NCI-H1436 (cell line): ENCODE measurements at places on chromosomes 3 and 15.

- DNase-seq = peak; percentile 11
These were observed 44.7 kb downstream of the ATP11B start for GRCh38 chr3:182837855-182838454.

DNA sequence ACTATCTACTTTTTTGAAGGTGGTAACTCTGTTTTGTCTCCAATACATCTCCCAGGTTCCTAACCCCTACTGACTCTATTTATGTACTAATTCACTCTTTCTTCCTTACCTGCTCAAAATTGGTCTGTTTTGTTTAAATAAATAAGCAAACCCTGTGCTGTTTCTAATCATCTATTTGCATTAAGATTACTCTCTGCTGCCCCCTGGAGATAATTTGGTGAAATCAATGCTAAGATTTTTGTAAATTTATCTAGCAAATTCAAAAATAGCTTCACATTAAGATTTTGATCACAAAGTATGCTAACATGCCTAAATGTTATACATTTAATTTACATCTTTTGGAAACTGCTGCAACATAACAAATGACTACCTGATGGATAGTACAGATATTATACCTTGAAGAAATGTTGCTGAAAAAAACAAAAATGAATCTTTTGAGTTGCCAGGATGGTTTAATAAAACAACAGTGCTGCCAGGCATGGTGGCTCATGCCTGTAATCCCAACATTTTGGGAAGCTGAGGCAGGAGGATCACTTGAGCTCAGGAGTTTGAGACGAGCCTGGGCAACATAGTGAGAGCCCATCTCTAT is 4.4 kb upstream of the CD200R1 start:
- peak; percentile 59 for DNase-seq

DNA sequence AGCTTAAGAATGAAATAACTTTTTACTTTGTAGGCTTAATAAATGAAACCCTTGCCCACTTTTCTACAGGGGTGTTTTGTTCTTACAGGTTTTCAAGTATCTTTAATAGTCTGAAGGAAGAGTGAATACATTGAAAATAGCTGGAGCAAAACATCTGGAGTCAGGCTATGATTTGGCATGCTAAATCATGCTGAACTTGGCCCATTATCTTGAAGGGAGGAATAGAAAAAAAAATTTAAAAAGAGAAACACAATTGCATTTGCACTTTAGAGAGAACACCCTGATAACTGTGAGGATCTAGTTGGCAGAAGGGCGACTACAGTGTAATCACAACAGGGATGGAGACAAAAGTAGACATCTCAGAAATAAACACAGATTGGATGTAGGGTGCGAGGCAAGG is 1.8 kb upstream of the IQGAP1 start:
- no peak for DNase-seq

DNA sequence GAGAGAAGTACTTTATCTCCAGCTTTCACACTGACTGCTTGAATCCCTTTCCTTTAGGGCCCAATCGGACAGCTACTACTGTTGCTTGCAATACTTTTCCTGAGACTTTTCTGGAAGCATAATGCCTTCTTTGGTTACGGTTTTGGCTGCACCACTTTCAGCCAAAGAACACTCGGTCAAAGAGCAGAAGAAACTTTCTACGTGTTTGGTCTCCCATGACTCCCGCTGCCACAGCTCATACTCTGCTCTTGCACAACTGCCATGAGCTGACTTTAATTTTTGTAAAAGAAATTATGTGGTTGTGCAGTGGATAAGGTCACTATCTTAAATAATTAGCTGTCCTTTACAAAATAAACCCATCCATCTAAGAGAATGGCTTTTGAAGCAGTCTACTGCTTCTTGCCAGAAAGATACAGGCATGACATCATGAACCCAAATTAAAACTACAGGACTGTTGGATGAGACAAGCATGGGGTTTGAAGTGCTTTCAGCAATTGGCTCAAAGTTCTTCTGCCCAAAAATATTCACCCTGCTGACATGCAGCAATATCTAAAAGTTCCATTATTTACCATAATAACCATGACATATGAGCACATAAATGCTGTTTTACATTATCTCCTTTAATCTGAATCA is 42.0 kb downstream of the PROS1 start:
- DNase-seq = no peak

DNA sequence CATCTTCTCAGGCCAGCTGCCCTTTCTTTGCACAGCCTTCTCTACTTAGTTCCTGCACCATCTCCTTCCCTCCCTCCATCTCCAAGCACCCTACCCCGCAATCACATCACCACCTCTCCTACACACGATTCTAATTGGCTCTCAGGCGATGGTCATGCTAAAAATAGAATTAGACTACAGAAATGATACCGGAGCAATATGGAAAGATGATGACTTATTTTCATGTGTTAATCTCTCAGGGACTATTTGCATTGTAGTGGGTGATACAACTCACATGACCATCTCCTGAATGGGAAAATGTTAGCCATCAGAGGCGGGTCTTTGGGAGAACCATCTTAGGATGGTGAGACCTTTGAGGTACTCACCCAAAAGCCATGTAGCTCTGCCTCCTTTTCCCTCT is 54.7 kb upstream of the PPARG start:
- no peak for DNase-seq

GRCh38 chr3:106688464-106688863 is 688.8 kb upstream of the CCDC54 start:
- DNase-seq = peak; percentile 36

GRCh38 chr3:148730676-148731075 is 33.0 kb downstream of the AGTR1 start:
- DNase-seq = no peak

- DNase-seq = no peak
These were observed 5.1 kb upstream of the DNAAF4 start for GRCh38 chr15:55513152-55513551.

- DNase-seq = no peak
These were observed at the start of gene KLHL6 for GRCh38 chr3:183555541-183556081. KLHL6 (minus strand) TSS chr3:183555706; CDS start chr3:183555653, 53 bp downstream.

GRCh38 chr3:141127344-141128125 is 76.4 kb downstream of the SPSB4 start:
- no peak for DNase-seq

DNA sequence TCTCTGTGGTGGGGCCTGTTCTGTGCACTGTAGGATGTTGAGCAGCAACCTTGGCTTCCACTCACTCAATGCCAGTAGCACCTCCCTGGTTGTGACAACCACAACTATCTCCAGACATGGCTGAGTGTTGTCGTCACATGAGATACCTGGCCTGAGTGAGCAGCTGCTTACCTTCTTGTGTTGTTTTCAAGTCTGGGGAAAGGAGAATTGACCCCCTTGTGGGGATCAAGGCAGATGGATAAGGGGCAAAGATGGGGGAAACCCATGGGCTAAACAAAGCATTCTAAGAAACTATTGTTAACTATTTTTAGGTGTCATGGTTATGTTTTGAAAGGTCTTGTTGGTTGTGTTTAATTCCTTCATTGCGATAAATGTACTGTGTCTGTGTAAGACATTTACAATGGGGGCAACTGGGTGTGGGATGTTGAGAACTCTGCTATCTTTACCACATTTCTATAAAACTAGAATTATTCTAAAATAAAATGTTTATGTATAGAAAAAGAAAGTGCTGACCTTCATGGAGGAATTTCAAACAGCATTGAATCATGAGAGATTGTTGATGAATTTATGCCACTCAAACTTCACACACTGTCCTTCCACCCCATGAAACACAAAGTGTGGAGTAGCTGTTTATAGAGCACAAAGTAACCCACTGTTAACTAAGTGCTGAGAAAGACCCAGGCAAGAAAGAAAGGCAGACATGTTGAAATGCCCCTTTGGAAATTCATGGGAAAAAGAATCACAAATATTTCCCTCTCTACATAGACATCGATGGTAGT is 48.4 kb upstream of the SPTSSB start:
- DNase-seq = no peak

DNA sequence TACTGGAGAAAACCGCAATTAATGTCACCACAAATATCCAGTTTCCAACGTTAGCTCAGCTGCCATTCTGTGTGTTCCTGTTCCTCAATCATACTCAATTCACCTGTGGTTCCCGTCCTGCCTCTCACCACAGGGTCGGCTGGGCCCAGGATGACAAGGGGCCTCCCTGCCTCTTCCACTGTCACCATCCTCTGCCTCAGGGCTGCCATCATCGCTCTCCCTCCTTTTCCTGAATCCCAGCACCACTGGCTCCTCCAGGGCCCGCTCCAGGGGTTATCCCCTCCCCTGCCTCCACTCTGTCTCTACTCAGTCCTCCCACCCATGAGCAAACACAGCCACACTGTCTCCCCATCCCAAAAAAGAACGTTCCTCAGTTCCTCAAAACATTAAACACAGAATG is 170.9 kb upstream of the NSMCE3 start:
- no peak for DNase-seq

GRCh38 chr3:73298243-73299183 is 237.1 kb downstream of the EBLN2 start:
- no peak for DNase-seq

GRCh38 chr3:47634996-47635395 is 56.3 kb upstream of the CSPG5 start:
- no peak for DNase-seq

DNA sequence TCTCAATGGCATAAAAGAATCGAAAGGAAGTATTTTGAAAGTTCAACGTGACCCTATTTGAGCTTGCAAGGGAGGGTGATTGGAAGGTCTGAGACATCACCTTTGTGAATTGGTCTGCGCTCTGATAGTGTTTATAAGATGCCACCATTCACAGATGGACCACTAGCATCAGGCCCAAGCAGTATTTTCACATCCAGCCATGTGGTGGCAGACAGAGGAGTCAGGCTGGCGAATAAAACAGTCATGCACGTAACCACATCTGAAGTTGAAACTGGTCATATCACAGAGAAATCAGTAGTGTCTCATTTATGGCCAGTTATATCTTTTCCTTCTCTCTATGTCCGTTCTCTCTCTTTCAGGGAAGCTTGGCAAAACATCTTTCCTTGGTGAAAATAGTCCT is 170.1 kb upstream of the ONECUT1 start:
- DNase-seq = no peak

GRCh38 chr15:74123131-74123429 is 7.3 kb upstream of the ISLR2 start:
- DNase-seq = peak; percentile 49

DNA sequence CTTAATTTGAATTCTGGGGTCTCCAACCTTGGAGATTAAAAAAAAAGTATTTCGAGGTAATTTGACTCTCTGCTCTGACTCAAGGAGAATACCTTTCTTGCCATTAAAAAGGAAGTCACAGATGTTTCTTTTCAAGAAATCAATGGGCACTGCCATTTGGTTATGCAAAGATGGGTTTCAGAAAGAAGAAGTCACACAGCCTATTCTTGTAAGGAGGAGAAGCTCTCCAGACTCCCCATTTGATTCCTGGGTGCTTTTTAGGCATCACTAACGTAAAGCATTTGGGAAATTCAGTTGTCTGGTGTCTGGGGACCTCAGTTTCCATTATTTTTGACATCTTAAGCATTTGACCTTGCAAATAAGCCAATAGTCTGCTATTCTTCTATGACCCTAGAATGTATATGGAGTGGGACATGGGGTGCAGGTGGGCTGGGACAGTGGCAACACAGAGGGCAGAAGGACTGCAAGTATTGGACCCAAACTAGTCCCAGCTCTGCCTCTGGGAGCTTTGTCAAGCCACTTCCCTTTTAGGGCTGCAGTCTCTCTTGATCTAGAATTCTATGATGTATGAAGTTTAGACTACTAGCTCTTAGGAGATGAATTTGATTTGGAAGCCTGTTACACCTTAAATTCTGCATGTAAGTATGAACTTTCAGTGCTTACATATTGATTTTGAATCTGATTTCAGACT is 27.8 kb downstream of the IL5RA start:
- DNase-seq = no peak

DNA sequence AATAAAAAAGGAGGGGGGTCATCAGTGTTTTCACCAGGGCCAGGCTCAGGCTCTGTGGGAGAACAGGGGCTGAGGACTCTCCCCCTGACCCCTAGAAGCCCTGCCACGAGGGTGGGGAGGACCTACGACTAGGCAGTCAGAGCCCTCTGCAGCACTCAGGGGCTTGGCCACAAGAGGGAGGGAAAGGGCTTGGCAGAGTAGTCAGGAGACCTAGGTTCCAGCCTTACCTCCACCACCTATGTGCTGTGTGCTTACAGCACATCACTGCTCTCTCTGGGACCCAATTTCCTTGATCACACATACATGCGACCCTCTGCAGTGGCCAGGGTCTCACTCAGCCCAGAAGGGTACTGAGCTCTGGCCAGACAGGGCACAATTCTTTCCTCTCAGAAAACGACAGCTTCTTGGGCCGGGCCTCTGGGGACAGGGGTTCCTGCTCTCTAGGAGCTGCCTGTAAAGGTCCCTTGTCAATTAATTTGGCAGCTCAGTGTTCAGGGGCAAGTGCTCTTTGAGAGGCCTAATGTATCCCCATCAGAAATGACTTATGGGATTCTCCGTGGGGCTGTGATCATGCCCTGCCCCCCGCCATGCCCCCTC is 16.4 kb upstream of the SKIC8 start:
- DNase-seq = peak; percentile 61

- DNase-seq = no peak
These were observed 214.5 kb downstream of the MTHFS start for GRCh38 chr15:79682285-79682684.

- no peak for DNase-seq
These were observed 235.8 kb upstream of the TMCO5A start for GRCh38 chr15:37698679-37699078.

DNA sequence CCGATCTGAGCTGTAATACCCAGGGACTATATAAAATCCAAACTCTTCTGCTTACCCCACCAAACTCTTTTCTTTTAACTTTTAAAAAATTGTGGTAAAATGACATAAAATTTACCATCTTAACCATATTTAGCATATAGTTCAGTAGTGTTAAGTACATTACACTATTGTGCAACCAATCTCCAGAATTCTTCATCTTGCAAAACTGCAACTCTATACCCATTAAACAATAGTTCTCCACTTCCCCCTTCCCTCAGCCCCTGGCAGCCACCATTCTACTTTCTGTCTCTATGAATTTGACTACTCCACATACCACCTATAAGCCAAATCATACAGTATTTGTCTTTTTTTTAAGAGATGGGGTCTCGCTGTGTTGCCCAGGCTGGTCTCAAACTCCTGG is 38.7 kb downstream of the SENP8 start:
- no peak for DNase-seq

DNA sequence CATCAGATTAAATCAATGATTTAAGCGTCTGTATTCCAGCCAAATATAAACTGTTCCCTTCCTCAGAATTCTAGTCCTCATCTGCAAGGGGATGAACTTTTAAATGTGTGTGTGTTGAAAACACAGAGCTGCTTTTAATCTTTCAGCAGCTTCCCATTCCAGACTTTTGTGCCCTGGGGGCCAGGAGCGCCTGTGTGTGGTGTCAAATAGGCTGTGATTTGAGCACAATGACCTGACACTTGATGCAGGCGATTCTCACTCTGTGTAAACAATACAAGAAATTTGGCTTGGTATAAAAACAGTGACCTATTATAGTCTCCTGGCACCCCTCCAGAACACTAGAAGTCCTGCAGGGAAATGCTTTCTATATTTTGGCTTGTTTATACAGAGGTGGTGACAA is 274.6 kb upstream of the ROPN1 start:
- DNase-seq = peak; percentile 82

DNA sequence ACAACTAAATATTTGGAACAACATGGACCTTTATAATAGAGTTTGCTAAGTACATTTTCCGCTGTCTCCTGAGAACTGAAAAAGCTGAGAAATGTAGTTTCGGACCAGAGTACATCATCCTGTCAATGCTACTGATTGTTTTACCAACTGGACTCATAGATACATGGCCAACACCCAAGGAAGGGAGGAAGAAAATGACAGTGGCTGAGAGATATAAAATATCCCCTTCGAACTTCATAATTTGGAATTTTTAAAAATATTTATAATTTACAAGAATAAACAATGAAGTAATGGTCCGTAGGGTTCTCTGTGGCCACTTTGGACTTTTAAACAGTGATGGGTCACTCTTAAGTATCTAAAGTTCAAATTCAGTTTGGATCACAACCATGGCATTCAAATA is 1042.7 kb downstream of the MCTP2 start:
- DNase-seq = no peak
